ENCODE measurements at places on chromosomes 7 and 10.

DNA sequence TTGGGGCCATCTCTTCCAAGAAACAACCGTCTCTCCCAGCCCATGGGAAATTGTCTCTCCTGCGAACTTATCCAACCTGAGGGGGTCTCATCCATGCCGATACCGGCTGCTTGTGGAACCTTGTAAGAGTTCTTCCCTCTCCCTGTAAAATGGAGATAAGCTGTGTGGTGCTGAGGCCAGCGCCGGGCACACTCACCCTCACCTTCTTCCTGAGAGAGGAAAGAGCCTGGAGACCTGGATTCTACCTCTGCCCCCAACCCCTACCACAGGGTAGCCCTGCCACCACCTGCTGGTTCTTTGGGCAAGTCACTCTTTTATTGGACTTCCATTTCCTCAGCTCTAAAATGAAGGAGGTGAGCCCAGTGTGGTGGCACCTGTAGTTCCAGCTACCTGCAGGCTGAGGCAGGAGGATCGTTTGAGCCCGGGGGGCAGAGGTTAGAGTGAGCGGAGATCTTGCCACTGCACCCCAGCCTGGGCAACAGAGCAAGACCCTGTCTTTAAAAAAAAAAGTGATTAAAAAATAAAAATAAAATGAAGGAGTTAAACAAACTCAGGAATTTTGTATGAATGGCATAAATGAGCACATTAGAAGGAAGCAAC lies 38.4 kb upstream of the PSAP start:
- no peak for DNase-seq

DNA sequence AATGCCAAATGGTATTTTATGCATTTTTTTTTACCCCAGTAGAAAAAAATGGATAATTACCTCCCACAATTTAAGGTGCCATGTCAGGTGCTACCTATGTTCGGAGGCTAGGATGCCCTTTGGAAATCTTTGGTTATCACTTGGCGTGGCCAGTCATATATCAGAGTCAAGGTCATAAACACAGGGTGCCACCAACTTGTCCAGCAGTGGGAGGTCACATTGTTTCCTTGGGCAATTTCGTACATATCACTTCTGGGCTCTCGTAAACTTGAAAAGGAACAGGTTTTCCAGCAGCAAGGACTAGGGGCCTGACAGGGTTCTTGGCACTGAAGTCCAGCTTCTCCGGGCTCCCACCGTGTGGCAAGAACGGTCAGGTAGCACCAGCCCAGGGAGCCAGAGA lies 48.0 kb upstream of the BHLHA15 start:
- no peak for DNase-seq

GRCh38 chr10:116044801-116045248 lies 228.2 kb downstream of the GFRA1 start:
- DNase-seq, result no peak

GRCh38 chr7:110854166-110854565 lies 236.8 kb upstream of the LRRN3 start:
- no peak for DNase-seq

GRCh38 chr7:142776206-142776844 lies 5.6 kb downstream of the PRSS2 start:
- no peak for DNase-seq

GRCh38 chr10:118607768-118608354 lies 12.4 kb upstream of the PRLHR start:
- DNase-seq, result no peak

Data from bronchial epithelial cell (primary cell).